NCI-H1436 (cell line): ENCODE measurements at places on chromosomes 11 and 22.

GRCh38 chr22:25941365-25941960, 199.5 kb downstream of the MYO18B start:
- DNase-seq = no peak

DNA sequence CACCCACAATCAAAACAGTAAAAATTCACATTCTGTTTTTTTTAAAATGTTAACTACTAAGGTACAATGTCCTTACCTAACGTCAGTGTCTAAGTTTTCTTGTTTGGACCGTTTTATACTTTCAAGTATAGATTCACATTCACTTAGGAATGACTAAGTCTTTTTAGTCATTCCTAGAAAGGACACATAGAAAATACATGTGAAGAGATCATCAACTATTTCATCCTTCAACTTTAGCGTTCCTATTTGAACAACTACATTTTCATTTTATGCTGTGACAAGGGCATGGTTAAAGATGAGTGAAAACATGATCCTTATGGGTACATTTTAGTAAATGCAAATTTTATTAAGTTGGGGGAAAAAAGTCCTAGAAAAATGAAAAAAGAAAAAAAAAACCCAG, 62.8 kb downstream of the DDX10 start:
- DNase-seq = no peak

DNA sequence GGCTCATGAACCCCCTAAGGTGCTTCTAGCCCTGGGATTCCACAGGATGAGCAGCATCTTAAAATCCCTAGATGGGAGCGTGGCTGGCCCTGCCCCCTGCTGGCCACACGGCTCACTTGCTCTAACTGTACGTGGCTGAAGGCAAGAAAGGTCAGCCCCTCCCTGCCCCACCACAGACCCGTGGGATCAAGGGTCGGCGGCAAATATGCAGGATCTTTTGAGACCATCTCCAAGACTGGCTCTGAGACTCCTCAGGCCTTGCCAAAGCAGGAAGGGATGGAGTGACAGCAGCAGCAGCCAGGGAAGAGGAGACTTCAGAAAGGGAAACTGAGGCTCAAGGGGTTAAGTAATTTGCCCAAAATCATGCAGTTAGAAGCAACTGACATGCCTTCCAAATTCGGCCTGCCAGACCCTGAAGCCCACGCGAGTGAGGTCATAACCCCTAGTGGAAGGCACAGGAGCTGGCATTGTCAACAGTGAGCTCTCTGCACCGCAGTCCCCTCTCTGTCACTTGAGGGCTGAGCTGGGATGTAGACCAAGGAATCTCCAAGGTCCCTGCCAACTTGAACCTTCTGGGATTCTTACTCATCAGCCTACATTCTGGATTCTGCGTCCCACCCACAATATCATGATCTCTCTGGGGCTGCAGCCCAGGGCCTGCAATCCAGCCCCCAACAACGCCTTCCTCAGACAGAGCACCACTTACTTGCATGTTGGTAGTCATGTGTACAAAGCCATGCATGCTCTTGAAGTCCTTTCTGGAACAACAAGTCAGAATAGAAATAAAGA, 31.4 kb downstream of the CREB3L1 start:
- peak; percentile 53 for DNase-seq

DNA sequence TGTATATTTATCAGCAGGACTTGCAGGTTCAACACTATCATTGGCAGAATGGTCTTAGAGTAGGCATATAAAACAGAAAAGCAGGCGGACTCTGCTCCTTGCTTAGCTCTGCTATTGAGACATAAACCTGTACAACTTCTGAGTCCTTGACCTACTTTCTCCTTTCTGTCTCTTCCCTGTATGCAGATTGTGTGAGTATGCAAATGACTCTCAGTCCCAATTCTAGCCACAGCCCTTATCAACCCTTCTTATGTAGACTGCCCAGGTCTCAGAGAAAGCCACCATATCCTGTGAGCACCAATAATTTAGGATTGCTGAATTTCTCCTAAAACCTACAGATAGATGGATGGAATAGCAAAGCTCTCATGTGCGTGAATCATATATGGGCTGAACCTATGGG, 367.6 kb upstream of the DDI1 start:
- DNase-seq = no peak

DNA sequence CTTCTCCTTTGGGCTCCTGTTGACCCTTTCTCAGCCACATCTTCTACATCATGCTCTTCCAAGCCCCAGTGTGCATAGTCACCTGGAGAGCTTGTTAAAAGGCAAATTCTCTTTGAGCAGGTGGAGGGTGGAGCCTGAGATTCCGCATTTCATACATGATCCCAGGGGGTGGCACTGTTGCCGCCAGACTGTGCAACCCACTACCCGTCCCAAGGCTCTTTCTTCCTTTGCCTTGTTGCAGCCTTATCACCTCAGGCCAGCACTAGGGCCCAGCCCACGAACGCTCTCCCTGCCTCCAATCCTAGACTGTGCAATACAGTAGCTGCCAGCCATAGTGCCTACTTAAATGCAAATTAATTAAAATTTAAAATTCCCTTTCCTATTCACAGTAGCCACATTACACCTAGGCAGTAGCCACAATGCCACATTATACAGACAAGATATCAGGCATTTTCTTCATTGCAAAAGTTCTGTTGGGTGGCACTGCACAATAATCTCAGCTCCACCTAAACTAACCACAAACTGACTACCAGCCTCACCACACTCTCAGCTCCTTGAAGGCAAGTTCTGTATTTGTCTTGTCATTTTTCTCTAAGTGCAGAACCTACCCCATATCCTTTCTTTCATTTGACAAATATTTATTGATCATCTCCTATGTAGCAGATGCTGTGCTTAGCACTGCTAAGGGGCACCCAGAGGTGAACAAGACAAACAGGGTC, 4.6 kb upstream of the KCNJ5 start:
- DNase-seq = peak; percentile 35

DNA sequence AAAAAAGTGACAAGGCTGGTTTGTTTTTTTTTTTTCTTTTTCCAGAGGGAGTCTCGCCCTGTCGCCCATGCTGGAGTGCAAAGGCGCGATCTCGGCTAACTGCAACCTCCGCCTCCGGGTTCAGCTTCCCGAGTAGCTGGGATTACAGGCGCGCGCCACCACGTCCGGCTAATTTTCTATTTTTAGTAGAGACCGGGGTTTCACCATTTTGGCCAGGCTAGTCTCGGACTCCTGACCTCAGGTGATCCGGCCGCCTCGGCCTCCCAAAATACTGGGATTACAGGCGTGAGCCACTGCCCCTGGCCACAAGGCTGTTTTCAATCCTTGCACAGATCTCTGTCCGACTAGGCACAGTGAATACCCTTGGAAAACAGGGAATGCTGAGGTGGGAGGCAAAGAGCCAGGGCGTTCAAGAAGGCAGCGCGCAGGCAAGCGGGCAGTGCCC, 566 bp downstream of the ATP6V1E1 start:
- DNase-seq = no peak

DNA sequence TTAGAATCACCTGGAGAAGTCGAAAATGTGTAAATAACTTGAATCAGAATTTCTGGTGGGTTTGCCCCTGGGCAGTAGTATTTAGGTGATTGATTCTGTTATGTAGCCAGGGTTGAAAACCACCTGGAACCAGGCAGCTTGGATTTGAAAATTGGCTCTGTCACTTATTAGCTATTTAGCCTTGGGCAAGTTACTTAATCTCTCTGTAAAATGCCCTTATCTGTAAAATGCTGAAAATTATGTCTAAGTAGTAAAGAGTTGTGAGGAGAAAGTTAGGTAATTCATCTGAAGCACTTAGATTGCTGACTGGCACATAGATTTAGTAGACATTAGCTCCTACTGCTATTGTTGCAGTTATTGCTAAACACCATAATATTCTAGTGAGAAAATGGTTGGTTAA, 49.3 kb downstream of the PPME1 start:
- DNase-seq = no peak

GRCh38 chr22:20378110-20378509, 15.8 kb upstream of the ZNF74 start:
- no peak for DNase-seq

- DNase-seq = no peak
Measured at GRCh38 chr11:398826-399225, 4.8 kb downstream of the PKP3 start.

- DNase-seq = no peak
Measured at GRCh38 chr11:115926601-115927000, 422.4 kb upstream of the CADM1 start.

GRCh38 chr11:130510407-130511006, 62.1 kb downstream of the ADAMTS15 start:
- no peak for DNase-seq

DNA sequence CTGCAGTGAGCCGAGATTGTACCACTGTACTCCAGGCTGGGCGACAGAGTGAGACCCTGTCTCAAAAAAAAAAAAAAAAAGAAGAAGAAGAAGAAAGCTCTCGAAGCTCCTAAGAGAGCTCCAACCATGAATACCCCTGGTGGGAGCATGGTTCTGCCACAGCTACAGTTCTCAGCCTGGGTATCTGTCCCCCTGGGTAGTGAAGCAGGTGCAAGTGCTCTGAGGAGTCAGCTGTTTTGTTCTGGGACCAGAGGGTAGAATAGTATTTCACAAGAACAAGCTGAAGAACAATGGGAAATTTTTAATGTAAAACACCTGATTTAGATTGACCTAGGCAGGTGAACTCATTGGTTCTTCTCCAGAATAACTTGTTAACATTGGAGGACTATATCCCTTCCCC, 4.3 kb upstream of the HYOU1 start:
- no peak for DNase-seq
